ENCODE measurements at places on chromosomes 7 and 10. TPM values are rescaled to one million over a fixed set of nuclear protein-coding genes. Genes with fewer than 3 reads are reported as not detected.

TUBAL3 gene
- not detected for total RNA-seq

STX1A gene
- 19.8 TPM for total RNA-seq

CLRN3 gene
- not detected for total RNA-seq

FKBP9 gene
- 13.0 TPM for total RNA-seq

ANKRD7 gene
- not detected for total RNA-seq

ASAH2 gene
- total RNA-seq: 0.04 TPM

MBL2 gene
- not detected for total RNA-seq

VWDE gene
- 35.3 TPM for total RNA-seq

Data from GM23338 (cell line).